Cardiac septum (tissue), 1 donor: ENCODE measurements at places on chromosomes 1 and 21. TPM values are rescaled to one million over a fixed set of nuclear protein-coding genes. Genes with fewer than 3 reads are reported as not detected.

DNA sequence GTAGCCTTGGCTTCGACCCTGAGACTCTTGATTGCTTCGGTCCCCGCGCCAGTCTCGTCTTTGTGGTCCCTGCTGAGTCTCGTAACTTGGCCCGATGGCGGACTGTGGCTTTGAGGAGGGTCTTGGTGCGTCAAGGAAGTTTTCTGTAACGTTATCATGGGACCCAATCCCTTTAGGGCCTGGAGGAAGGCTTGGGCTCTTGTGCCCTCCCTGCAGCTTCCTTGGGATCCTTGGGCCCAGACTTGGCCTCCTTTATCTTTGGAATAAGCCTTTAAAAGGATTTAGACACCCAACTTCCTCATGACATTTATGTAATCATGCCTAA is 371 bp downstream of the ZMPSTE24 start:
- no peak for DNase-seq

GRCh38 chr1:109481646-109482045 is 2.1 kb upstream of the ATXN7L2 start:
- peak; percentile 58 for DNase-seq

Gene RBM11
- 0.57 TPM for total RNA-seq

- no peak for DNase-seq
These were observed 301.4 kb downstream of the TPR start for GRCh38 chr1:186073697-186074096.

DNA sequence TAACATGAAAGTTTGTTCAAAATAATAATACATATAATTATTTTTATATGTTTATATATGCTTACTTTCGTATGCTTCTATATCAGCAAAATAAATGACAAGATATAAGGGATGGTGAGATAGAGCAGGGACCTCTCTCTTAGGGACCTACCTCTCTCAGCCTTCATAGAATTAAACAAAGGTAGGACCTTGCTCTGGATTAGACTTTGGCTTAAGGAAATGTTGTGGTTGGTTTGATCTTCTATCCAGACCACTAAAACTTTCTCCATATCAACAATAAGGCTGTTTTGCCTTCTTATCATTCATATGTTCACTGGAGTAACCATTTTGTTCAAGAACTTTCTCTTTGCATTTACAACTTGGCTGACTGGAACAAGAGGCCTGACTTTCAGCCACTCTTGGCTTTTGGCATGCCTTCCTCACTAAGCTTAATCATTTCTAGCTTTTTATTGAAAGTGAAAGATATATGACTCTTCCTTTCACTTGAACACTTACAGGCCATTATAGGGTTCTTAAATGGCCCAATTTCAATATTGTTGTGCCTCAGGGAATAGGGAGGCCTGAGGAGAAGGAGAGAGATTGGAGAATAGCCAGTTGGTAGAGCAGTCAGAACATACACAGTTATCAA is 14.4 kb downstream of the FRRS1 start:
- DNase-seq = no peak

- DNase-seq = no peak
These were observed 320.3 kb upstream of the VAMP3 start for GRCh38 chr1:7450838-7451237.

DNA sequence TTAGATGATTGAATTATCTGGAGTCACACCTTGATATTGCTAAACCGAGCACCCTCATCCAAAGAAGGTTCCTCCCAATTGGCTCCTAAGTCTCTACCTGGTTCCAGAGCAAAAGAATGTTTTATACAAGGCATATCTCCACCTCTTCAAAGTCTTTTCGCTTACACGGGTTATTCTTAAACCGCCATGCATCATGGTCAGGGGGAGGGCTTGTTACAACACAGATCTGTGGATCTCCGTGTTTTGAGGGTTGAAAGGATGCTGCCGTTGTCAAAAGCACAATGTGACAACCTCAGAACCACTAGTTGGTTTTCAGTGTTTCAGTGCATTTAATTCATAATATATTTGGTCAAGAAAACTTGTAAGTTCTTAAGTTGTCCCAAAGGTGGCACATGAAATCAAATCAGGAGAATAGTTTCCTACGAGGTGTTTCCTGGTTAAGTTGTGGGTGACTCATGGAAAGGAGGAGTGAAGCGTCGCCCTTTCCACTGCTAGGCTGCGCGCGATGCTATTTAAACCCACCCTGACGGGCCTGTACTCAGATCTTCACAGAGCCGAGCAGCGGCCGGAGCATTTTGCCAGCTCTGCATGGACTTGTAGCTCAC is 1531.6 kb upstream of the TPTE start:
- DNase-seq = no peak

GRCh38 chr1:81899214-81899821 is 98.6 kb downstream of the ADGRL2 start:
- no peak for DNase-seq

DNA sequence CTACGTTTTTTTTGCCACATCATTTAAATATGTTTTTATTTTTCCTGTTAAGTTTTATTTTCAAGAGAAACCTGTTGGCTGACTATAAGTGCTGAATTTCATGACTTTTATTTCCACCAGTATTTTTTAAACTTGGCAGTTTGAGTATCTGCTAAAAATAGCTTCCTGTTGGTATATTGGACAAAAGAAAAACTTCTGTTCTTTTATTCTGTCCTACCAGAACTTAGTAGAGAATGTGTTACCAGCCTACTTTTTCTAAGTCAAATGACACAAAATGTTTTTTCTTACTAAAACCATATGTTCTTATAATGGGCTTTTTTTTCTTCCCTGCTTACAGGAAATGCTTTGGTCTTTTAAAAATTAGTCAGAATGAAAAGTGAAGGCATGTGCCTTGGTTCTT is 7.6 kb downstream of the DR1 start:
- no peak for DNase-seq

Gene OVAAL
- 6.3 TPM for total RNA-seq

Gene AMY1B
- total RNA-seq = not detected

DNA sequence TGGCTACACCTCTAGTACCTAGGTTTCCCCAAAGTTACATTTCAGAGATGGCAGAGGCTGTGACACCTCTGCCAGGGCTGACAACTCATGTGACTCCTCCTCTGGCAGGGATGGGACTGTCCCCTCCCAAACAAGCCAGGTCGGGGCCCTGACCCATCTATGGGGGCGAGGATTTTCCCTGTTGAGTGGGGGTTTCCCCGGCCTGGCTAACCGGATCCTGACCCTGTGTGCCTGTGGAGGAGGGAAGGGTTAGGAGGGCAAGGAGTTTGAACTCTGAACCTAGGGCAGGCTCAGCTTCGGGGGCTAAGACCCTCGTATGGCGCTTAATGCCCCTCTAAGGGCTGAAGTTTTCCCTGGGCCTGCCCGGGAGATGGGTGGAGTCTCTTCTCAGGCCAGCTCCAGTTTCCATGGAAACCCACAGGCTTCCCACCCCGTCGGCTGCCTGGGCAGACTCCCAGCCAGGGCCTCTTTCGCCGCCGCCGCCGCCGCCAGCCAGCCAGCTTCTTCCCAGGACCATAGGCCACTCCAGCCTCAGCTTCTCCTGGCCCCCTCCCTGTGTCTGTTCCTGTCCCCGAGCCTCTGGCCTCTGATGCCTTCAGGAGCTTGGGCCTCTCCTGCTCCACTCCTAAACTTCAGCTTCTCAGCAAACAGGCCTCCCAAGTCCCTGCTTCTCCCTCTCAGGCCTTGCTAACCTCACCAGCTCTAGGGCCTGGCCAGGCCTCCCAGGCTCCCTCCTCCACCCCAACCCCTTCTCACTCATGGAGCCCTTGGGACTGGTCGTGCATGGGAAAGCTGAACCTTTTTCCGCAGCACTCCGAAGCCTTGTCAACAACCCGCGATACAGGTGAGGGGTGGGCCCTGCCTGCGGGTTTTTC is at the start of gene BTBD19:
Gene BTBD19, plus strand, starts transcription at position 461 of the 875 bp plus-strand sequence. Its CDS starts 298 bp downstream, at position 759.
- DNase-seq = peak; percentile 90
